ENCODE measurements at places on chromosomes 6 and 20.

DNA sequence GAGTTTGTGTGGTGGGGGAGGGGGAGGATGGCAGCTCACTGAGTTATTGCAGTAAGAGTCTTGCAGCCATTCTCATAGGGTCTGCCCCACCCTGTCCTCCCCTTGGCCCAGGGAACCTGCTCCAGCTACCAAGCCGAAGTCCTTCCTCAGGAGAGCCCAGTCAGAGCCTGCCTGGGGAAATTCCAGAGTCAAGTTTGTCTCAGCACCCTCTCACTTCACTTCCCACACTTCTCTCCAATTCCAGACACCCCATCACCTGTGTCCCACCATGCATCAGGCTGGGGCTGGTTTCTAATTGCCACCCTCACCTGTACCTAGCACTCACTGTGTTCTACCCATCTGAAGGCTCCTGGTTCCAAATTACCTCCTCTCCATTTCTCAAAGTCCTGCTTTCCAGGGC is 10.3 kb upstream of the SLC22A16 start:
- no peak for DNase-seq

- no peak for DNase-seq
Observed at GRCh38 chr6:163200289-163200688, 214.2 kb upstream of the QKI start.

DNA sequence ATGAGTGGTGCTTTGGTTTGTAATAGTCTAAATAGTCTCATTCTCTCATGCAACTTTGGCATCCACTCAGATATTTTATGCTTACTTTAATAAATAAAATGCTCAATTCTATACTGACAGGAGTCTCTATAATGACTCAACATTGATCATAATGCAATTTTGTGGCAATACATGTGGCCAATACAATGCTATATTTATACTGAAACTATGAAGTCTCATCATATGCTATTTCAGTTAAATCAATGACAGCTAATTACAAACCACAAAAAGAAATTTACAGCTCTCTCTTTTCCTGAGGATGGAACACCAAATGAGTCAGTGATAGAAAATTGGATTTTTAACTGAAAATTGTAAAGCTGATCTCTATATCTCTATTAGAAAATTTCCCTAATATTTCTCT is 77.1 kb downstream of the WASF1 start:
- DNase-seq: no peak

DNA sequence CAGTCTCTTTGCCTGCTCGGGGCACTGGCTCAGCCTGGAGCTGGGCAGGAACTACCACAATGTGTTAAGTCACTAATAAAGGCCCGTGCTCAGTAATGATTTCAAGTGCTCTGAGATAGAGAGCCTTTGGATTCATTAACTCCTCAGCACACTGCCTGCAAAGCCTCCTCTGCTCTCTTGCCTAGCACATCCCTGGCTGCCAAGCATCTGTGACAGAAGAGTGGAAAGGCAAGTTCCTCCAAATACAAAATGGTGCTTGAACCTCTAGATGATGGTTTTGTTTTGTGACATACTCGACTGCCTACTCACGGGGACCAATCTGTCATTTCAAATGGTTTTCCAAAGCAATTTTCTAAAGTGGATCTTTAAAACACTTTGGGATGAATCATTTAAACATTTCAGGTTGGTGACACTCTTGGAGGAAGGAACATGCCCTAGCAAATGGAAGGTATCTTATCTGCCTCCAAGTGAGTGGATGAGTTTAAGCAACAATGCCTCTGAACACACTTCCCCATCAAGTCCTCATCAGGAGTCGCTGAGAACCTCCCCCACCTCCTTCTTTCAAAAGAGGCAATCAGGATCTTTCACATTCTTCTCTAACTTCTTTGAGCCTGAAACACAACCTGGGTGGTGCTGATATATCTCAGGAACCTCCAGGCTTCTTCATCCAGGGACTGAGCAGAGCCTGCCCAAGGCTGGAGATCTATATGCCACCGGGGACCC is 35.8 kb downstream of the METTL24 start:
- DNase-seq: no peak

DNA sequence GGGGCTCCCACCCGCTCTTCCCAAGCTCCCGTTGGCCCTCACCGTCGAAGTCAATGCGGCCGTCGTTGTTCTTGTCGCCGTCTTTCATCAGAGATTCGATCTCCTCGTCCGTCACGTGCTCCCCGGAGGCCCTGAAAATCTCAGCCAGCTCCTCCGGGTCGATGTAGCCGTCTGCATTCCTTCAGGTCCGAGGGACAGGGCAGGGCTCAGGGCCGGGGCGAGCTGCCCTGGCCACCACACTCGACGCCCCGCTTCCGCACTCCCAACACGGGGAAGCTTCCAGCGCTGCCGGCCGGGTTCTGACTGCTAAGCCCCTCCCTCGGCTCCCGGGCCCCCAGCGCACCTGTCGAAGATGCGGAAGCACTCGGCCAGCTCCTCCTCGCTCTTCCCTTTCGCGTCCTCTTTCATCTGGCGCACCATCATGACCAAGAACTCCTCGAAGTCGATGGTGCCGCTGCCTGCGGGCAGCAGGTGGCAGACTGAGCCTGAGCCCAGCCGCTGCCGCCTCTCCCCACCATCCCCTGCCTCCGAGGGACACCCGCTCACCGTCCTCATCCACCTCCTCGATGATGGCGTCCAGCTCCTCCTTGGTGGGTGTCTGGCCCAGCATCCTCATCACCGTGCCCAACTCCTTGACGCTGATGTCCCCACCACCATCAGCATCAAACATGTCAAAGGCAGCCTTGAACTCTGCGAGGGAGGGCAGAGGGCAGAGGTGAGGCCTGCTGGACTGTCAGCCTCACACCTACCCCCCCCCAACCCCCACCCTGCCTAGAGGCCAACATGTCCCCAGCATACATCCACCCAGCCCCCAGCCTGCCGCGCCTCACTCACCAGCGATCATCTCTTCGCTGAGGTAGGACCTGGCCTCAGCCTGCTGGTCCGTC is 2.9 kb downstream of the TNNC2 start:
- peak; percentile 32 for DNase-seq

- DNase-seq: no peak
Observed at GRCh38 chr6:39850736-39851297, 58.6 kb downstream of the DAAM2 start.

DNA sequence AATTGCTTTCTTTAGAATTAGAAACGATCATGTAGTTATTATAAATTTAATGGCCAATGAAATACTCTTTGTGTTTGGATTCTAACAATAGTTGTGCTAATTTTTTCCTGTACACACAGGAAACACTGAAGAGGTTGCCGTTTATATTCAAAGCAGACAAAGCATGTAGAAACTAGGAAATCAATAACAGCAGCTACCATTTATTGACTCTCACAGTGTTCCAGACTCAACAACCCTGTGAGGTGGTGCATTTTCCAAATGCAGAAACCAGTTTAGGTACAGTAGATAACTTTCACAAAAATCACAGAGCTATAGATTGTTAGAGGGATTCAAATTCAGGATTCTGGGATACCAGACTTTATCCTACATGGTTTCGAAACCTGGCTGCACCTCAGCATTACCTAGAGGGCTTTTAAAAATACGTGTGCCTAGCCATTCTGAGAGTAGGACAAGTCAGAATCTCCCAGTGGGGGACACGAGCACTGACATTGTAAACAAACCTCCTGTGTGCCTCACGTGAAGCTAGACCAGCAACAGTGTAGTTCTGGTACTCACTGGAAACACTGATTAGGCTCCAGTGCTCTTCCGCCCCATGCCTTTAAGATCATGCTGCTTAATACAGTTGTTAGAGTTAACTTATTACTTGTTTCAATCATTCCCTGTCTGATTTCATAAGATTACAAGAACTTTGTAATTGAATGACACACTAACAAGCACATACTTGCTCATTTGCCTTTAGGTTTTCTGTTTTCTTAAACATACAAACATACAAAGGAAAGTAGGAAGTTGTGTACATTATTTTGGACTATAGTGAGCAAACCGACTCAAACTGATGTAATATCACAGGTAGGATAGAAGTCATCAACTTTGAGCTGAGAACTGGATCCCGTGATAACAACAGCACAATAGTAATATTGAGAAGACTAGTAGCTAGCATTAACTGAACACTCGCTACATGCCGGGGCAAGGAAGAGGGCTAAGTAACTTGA is 65.8 kb downstream of the MAP3K4 start:
- no peak for DNase-seq

DNA sequence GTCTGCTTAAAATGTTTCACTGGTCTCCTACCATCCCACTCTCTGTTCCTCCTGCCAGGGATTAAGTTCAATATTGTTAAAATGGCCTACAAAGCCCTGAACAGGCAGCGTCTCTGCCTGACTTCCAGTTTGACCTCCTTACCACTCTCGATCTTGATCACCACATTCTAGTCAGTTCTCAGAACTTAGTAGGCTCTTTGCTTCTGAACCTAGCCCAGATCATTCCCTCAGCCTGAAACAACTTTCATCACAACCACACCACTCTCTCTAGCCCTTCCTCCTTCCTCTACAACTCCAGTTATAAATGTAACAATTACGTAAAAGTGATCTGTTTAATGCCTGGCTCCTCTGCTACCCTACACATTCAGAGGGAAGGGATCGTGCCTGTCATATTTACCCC is 53.3 kb downstream of the ATG5 start:
- DNase-seq: no peak

- DNase-seq: no peak
Observed at GRCh38 chr6:20952699-20953474, 418.6 kb downstream of the CDKAL1 start.

DNA sequence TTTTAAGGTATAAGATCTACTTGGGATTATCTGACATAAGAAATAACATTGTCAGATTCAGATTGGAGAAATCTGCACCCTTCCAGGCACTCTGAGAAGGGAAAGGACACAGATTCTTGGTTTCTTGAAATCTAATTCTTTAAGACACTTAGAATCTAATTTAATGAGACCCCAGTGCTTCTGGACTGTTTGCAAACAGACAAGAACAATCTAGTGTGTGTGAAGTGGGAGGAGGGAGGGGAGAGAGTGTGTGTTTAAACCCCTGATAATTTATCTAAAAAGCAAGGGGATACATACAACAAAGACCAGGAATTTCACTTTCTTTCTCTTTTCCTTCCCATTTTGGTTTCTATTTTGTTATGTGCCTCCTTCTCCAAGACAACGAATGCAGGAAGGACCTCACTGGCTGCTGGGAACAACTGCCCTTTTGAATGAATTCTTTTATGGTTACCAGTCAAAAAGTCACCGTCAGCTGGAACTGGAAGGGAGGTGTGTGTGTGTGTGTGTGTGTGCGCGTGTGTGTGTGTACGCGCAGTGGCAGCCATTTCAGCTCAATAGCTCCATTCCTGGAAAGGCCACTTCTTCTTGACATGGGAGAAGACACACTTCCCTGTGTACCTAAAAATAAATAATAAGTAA is 129.4 kb downstream of the BCAS1 start:
- DNase-seq: no peak

DNA sequence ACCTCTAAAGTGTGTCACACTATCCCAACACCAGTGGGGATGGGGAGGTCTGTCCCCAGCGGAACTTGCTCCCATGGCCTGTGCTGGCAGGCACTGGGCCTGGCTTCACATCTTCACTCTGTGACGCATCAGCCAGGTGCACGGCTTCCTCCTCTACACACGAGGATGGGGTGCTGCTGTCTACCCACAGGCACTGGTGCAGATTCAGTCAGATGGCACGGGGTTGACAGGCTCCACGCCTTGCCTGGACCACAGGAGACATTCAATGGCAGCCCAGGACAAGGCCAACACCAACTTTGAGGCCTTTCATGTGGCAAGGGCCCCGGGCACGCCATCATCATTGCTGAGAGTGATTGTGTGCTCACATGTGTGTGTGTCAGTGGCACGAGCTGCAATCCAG is 92.4 kb downstream of the TMEM242 start:
- DNase-seq: no peak

DNA sequence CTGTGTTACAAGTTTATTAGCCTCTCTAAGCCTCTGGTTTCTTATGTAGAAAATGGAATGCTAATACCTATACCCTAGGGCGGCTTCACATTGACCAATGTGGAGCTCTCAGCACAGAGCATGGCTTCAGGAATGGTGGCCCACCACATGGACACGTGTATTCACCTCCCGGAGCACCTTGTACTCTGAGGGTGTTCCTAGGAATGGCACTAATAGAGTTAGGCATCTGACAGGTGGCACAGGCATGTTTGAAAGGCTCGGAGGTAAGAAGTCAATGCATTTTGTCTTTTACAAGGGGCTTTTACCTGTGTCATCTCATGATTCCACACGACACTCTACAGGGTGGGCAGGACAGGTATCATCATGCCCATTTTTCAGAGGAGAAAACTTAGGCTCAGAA is 5.3 kb upstream of the TGM3 start:
- no peak for DNase-seq

DNA sequence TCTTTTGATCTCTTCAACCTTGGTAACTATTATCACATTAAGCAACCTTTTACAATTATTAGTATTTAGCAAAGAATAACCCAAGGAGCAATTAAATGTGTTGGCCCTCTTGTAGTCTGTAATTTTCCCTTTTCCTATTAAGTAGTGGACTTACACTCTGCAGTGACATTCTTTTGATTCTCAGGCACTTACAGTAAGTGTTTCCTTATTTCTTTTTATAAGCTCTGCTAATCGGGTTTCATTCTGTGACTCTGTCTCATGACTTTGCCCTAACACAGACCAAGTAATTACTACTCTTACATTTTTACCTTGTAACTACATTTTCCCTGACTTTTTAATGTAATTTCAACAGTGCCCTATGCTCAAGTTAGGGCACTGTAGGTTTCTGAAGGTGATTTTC is 104.0 kb upstream of the EPHA7 start:
- DNase-seq: no peak

GRCh38 chr20:62829231-62830230 is 12.7 kb downstream of the COL9A3 start:
- DNase-seq: peak; percentile 28

DNA sequence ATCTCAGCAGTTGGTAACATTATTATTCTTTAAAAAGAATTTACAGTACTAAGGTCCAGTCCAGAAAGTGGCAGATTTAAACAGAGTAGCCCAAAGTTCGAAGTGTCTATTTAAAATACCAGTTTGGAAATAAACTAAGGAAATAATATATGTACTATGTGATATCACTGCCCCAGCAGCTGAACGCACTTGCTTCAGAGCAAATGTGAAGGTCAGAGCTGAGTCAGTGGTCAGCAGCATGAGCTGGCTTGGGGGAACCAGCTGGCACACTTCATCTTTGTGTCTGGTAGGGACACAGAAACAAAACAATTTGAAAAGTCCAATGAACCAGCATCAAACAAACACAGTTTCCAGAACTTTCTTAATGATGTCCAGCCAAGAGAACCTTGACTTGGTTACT is 15.4 kb downstream of the TMEM14B start:
- DNase-seq: no peak

All from CD8-positive, alpha-beta memory T cell (primary cell).